Activated CD4-positive, alpha-beta T cell treated with anti-CD3 and anti-CD28 coated beads, Interleukin-2, Interleukin-6, amounts not matched to agents 100 ng/mL and 50 ng/mL, durations not matched to agents 16 hours and 8 hours (primary cell): ENCODE measurements at places on chromosomes 7 and 10.

- DNase-seq, result peak; percentile 17
These were observed 22.5 kb downstream of the CCDC186 start for GRCh38 chr10:114151486-114151885.

DNA sequence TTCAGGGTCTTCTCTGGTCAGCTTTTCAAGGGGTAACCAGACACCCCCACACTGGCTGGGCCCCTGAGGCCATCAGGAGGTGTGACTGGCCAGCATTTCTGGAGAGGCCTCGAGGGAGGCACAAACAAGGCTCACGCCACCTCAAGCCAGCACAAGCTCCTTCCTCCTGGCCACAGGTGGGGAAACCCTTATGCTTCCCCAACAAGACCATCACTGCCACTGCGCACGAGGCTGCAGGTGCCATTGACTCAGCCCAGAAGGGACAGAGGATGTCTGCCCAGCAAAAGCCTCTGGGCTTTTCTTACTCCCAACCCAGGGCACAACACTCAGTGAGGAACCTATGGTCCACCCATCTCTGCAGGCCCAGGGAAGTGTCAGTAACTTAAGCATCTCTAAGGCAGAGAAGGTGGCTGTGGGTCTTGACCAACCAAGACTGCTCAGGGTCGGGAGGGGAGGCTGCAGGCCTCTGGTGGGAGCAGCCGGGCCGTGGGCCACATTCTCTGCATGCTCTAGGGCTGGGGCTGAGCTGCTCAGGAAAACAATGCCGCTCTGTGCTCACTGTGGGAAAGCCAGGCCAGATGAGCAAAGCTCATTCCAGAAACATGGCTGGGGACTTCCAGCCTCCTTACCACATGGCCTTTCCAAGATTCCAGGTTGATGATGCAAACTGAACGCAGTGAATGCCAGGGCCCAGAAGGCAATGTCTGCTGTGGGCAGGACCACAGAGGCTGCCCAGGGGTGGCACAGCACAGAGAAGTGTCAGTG lies 24.2 kb upstream of the RASSF4 start:
- DNase-seq, result no peak

GRCh38 chr10:73433538-73433867 lies at the start of gene MSS51:
Gene MSS51, minus strand, starts transcription at chr10:73433561. Its CDS starts 5,277 bp downstream, at chr10:73428284.
- DNase-seq, result peak; percentile 29

- DNase-seq, result no peak
These were observed 181.7 kb downstream of the HECW1 start for GRCh38 chr7:43294080-43294630.

GRCh38 chr7:33050535-33051318 lies 11.8 kb downstream of the NT5C3A start:
- peak; percentile 38 for DNase-seq

DNA sequence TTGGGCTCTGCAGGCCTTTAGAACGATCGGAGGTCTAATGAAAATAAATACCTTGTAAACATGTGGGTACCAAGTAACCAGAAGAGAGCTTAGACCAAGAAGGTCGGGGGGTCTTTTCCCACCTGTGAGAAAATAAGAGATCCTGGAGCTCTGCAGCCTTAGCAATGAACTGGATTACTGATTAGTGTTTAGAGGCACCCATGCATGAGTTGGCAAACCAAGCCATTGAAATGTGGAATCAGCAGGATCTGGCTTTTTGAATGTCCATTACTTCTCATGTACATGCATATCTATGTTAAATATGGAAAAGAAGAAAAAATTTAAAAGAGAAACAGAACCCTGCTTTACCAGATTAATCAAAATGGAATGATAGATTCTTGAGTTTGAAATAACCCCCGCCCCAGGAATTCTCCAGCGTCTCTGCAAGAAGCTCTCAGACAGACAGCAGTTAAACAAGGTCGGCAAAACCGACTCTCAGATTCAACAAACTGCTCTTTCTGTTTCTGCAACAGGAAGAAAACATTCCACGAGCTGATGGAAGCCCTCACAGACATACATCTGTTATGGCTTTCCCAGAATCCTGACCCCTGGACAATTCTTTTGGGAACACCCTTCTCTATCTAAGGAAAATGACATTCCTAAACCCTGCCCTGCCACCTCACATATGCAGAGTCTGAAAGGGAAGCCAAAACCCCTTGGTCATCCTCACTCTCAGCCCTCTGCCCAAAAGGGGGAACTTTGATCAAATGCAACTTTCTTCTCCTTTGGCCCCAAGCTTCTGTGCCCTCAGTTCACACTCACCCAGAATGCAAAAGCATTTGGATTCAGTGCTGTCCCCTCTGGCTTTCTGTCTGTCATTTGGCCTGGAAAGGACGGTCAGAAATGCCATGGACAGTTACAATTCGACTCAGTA lies 78.7 kb upstream of the EN2 start:
- DNase-seq, result no peak

DNA sequence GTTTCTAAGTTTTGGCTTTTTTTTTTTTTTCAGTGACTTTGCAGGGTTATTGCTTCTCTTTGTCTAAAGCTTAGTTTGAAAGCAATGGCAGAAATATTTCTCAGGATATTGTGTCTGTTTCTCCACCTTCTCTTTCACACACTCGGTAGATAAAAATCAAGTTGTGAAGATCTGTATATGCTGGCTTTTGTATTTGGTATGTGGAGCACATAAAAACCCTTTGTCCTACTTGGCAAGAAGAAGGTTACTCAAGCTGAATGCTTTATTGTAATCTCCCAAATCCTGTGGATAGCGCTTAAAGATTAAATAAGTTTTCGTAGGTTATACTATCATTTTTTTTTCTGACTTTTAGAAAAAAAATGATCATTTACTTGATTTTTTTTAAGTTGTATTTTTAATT lies 172.4 kb downstream of the CDCA7L start:
- DNase-seq, result no peak

- no peak for DNase-seq
These were observed 20.7 kb downstream of the SKAP2 start for GRCh38 chr7:26843705-26844104.

DNA sequence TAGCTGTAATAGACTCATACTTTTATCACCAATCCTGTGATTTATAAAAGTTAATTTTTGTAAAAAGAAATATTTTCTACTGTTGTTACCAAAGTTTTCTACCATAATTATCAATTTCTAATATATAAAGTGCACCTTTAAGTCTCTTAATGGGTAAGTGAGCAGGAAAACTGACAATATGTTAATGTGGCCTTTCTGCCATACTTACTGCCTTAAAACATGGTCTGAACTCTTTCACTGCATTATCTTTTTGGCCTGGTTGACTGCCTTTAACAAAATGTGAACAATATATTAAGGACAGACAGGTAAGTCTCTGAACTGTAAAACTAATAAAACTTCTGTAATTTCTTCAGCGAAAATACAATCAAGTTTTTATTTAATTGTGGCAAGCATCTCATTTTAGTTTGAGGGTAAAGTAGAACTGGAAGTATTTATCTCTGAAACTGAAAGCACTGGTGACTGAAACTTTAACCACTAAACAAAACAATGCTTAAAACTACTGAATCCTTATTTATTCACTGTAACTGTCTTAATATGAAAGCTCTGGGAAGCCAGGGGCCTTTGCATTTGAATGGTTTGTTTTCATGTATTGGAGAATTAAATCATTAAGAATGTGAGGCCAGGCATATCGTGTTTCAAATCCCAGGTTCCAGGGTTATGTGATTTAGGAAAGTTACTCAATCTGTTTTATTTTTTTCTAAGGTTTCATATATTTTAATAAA lies 948.8 kb upstream of the POT1 start:
- DNase-seq, result no peak

- DNase-seq, result no peak
These were observed 56.3 kb downstream of the NUDCD3 start for GRCh38 chr7:44434201-44434600.

GRCh38 chr7:132988117-132988516 lies 93.8 kb downstream of the CHCHD3 start:
- DNase-seq, result no peak

- DNase-seq, result no peak
These were observed 83.2 kb upstream of the CAPZA2 start for GRCh38 chr7:116779216-116779615.

DNA sequence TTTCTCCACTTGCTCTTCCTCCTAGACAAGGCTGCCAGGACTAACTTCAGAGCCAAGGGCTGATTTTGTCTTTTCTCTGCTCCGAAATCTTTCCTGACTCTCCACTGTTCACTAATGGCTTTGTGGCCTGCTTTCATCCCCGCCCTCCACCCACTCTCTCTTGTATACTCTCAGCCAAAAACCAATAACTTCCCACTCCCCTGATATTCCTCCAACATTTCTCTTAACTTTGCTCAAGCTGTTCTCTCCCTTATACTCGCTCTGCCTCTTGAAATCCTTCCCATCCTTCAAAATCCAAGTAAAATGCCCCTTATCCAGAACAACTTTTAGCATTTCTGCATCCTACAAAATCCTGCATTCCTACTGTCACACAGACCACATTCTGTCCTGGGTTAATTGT lies 214.8 kb downstream of the PHTF2 start:
- no peak for DNase-seq

- no peak for DNase-seq
These were observed 52.2 kb downstream of the VKORC1L1 start for GRCh38 chr7:65925040-65925439.
